ENCODE measurements at places on chromosomes 5 and 9.

- DNase-seq = no peak
Measured at GRCh38 chr9:117034866-117035265, 347.8 kb downstream of the TRIM32 start.

DNA sequence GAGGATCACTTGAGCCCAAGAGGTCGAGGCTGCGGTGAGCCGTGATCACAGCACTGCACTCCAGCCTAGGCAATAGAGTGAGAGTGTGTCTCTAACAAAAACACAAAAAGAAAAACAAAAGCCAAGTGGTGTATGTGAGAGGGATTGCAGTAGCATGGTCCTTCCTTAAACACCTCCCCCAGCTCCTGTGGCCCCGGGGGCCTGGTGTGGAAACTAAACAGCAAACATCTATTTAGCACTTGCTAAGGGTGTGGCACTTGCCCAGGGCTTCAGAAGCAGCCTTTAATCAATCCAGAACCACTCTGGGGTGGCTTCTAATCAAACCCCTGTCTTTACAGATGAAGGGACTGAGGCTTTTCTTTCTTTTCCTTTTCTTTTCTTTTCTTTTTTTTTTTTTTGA lies 4.4 kb upstream of the FBP1 start:
- no peak for DNase-seq

GRCh38 chr5:138096363-138096762 lies 12.5 kb downstream of the WNT8A start:
- no peak for DNase-seq

DNA sequence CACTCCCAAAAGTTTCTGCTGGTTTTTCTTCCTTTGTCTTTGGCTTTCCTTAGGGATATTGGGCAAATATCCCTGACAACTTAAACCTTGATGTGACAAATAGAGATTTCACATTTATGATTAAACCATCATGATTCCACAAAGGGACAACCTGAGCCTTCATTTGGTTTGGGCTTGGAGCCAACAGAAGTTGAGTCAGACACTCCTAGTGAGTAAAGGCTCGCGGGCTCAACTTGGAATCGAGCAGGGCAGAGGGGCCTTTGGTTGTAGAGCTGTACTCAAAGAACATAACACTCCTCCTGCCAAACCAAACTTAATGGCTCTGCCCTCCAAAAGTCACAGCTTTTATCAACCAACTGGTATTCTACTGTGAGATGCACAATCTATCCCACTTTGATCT lies 290.2 kb upstream of the MAP3K1 start:
- no peak for DNase-seq

GRCh38 chr9:75997206-75997605 lies 106.7 kb downstream of the PCSK5 start:
- no peak for DNase-seq

GRCh38 chr9:125558453-125559092 lies 148.4 kb downstream of the MAPKAP1 start:
- no peak for DNase-seq

DNA sequence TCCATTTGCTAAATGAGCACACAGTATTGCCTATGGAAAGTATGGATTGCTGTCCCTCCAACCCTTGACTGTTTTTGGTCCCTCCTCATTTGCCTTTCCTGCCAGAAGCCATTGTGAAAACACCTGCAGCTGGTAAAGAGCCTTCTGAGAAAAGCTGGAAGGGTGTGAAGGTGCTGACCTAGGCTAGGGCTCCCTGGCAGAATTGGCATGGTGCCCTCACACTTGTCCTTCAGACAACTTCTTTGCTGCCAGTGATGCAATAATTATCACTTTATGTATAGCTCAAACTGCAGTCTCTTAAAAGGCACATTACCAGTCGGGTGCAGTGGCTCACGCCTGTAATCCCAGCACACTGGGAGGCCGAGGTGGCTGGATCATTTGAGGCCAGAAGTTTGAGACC lies 4.2 kb downstream of the TXNDC15 start:
- no peak for DNase-seq

- no peak for DNase-seq
Measured at GRCh38 chr9:83934569-83935275, 13.5 kb upstream of the KIF27 start.

DNA sequence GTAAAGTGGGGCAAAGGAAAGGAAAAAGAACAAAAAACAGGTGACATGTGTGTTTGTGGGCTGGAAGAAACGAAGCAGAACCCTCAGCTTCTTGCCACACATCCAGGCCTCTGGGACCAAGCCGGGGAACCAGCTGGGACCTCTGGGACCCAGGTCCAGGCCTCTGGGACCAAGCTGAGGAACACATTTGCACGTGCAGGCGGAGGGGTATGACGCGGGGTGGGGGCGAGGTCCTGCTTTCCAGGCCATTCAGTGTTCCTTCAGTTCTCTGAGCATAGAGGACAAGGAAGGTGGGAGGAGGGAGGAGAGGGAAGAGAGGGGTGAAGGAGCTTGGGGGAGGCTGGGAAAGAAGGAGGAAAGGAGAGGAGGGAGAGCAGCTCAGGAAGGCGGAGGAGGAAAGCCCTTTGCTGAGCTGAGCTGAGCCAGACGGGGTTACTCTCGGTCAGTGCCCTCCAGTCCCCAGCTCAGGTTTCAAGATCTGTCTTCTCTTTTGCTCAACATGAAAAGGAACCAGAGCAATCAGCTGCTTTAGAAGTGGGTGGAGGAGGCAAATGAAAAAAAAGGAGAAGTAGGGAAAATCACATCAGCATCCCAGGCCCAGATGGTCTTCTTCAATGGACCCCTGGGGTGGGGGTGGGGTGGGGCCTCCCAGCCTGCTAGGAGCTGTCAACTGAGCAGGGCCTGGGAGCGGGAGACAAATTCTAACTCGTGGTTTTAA lies 59.1 kb downstream of the ABCA1 start:
- no peak for DNase-seq

- no peak for DNase-seq
Measured at GRCh38 chr5:155827949-155828348, 499.0 kb upstream of the SGCD start.

DNA sequence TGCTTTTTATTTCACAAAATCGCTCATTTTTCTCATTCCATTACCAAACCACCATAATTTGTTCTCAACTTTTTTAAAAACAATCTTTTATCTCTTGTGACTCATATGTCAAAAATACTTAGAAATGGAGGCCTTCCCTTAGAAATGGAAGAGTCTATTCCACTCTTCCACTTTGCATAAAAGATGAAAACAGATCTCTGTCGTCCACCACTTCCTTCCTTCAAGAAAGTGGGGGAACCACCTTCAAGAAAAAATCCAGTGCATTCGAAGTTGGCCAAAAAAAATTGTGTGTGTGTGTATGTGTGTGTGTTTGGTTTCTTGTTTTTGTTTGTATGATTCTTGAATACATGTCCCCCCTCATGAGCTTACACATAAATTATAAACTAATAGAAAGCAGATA lies 628.8 kb upstream of the DMAC1 start:
- no peak for DNase-seq

GRCh38 chr9:35044071-35044470 lies 28.4 kb downstream of the VCP start:
- no peak for DNase-seq

DNA sequence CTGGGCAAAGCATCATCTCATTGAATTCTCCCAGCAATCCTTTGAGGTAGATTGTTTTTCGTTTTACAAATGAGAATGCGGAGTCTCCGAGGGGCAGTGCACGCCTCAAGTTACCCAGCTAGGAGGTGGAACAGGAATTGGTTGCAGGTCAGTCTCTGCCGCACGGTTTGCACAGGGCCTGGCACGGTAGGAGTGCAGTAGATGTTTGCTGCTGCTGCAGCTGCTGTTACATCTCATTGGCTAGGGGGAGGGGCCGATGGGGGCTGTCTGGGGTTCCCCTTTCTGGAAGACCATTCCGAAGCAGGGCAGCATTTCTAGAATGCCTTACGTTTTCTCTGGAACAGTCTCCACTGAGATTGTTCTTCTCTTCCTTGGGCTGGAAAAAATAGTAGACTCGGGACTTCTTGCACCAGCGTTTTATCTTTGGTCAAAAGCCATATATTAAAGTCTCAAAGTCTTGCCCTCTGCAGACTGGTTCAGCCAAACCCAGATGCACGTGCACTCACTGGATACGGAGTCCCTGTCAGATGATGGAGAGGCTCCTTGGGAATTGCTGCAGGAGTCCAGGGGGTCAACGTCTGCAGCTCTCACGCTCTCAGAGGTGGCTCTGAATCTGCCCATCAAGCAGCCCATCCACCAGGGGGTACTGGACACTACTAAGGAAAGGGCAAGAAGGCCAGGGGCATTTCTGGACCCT lies 1.2 kb downstream of the USP20 start:
- no peak for DNase-seq

GRCh38 chr9:32554107-32554506 lies 1.7 kb upstream of the TOPORS start:
- DNase-seq = no peak

DNA sequence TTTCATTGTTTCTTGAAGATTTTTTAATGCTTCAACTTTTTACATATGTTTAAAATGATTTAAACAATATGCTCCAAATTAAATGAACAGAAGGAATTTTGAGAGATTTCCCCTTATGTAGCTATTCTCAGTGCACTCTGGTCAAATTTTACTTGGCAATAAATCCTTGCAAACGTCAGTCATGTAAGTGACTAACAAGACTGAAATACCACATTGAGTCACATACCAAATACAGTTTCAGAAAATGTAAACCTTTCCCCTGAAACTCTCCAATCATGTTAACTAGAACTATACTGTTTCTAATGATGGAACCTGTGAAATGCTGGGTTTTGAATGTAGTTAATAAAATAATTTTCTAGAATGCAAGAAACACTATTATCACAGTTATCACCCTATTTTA lies 29.6 kb downstream of the SAR1B start:
- no peak for DNase-seq

DNA sequence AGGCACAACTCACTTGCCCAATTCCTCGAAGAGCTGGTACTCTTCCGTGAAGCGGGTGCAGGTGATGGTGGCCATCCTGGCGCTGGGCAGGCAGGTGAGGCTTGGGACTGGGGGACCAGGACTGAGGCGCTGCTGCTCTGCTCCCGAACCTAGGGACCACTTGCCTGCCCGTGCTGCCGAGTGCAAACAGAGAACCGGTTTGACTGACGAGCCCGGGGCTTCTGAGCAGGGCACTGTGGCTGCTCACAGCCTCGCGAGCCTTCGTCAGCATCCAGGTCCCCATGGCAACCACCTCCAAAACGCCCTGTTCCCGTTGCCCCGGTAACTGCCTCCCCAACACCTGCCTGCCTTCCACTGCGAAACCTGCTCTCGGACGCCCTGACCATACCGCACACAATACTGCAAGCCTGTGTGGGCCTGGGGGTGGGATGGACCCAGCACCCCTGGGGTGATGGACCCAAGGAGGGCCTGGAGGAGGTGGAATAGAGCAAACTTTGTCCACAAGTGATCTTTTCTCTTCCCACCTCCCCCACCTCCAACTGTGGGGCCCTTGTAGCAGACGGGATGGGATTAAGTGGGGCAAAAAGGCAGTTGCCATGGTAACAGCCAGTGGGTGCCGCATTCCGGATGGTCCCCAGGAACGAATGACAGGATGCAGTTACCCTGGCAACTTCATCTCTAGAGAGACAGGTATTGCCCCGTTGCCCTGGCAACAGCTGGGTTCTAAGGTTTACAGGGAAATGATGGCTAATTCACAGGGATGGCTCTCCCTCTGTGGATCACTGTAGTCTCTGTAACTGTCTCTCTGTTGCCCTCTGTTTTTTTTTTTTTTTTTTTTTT lies at the start of gene CAMK2A:
TSS of gene CAMK2A (minus strand) at position 223 of the 840 bp plus-strand sequence. CDS start at position 75, 148 bp downstream.
- DNase-seq = no peak

DNA sequence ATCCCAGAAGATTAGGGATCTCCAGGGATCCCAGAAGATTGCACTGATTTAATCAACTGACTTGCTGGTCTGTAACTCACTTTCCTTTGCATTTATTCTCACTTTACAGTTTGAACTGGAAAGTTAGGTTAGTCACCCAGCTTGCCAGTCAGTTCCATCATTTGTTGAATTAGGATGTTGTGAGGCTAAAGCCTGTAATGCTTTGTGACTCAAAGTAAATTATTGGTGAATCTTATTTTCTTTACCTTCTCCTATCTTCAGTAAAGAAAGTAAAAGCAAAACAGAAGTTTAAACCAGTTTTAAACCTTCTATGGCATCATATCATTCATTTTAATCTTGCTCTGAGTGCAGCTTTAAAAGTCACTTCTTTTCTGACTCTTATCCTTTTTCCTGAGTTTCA lies 85.8 kb downstream of the SLC44A1 start:
- DNase-seq = no peak

- DNase-seq = no peak
Measured at GRCh38 chr9:16532681-16533450, 337.6 kb downstream of the BNC2 start.

DNA sequence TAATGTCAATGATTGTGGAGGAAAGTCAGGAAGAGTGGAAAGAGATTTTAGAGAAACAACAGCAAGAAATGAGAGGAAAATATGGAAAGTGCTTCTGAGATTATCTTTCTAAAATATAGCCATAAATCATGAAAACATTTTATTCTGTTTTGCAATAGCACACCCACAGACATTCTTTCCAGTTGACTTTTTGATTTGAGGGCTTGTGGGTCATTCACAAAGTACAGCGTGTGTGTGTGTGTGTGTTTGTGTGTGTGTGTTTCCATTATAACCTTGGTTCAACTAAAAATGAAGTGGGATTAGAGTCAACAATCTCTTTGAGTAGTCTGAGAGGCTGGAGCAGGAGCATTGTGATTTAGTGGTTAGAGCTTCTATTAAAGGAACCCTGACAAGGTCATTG lies 116.6 kb upstream of the GAS1 start:
- no peak for DNase-seq

All from cortex of kidney (tissue), 1 donor.